Activated T-cell treated with anti-CD3 and anti-CD28 coated beads, Interleukin-2, amount 50 U/mL, for 4 hours (primary cell): ENCODE measurements at places on chromosomes 11 and 22.

GRCh38 chr11:102144357-102145355 is 34.4 kb downstream of the YAP1 start:
- DNase-seq, result no peak

- no peak for DNase-seq
These were observed 12.6 kb upstream of the EIF3M start for GRCh38 chr11:32571039-32571438.

DNA sequence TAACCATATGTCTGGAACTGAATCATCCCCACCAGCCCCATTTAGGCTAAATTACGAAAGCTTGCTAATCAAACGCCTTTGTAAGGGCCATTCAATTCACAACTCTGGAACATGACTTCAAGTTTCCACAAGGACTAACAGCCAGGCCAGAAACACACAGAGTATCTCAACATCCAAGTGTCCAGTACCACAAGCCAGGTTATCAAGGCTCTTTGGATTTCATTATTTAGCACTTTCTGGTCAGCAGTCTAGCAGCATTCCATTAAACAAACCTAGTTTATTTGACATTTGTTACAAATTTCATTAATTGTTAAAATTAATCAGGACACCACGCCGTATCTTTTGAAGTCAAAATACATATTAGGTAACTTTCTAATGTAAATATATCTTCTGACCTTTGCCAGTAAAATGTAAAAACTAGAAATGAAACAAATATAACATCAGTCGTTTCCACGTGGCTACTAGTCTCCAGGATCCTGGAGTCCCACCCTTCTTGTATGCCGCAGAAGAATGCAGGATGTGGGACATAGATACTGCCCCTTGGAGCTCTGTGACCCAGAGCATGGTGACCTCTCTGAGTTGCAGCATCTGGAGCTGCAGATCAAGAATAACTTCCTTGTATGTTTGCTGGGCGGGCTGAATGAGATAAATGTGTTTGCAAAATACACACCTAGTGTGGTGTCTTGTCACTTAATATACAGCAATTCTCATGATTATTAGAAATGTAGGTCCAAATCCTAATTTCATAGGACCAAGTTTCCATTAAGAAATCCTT is 64.7 kb downstream of the MPPED2 start:
- no peak for DNase-seq

GRCh38 chr22:35312198-35313059 is 12.7 kb downstream of the TOM1 start:
- no peak for DNase-seq

DNA sequence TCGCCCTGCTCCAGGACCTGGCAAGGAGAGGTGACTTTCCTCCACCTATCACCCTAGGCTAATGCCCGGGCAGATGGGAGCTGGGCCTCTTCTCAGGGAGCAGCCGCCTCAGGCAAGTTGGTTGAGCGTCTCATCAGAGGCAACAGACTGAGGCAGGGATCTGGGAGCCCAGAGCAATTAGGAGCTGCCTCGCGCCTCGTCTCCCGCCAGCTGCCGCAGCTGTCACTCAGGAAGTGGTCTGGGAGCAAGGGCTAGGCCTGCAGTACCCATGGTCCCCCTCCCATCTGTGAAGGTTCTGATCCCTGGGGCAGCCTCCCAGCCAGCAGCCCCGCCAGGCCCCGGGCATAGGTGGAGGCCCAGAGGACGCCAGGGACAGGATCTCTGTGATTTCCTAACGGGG is 4.6 kb upstream of the CABP7 start:
- no peak for DNase-seq

DNA sequence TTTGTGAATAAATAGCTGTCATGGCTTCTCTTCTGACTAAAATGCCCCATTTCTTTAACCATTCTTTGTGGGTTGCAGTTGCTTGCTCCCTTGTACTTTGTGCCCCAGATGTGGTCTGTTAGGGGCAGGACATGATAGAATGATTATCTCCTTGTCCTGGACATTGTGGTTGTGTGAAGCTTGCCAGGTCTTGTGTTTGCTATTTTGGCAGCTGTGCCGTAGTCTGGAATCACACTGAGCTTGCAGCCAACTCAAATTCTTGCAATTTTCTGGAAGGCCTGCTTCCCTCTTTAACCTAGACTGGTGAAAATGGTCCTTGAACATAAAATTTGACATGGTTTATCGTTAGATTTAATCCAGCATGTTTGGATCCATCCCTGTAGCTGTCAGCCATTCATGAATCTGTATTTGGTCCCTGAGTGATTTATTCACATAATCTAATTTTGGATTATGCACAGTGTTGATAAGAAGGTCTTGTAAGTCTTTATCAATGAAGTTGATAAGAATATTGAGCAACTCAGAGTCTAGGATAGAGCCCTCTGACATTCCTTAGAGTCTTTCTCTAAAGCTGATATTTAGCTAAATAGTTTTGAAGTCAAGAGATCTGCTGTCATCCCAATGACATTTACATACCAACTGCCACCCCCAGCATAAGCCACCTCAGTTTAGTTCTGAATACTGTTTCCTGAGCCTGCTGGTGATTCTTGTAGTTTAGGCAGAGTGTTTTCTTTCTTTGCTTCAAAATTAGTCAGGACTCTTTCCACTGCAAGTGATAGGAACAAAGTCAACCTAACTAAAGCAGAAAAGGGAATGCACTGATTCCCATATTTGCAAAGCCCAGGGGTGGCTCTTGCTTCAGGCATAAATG is 9.8 kb downstream of the SPON1 start:
- DNase-seq, result no peak

- no peak for DNase-seq
These were observed 3.1 kb downstream of the MAML2 start for GRCh38 chr11:96339706-96340554.

DNA sequence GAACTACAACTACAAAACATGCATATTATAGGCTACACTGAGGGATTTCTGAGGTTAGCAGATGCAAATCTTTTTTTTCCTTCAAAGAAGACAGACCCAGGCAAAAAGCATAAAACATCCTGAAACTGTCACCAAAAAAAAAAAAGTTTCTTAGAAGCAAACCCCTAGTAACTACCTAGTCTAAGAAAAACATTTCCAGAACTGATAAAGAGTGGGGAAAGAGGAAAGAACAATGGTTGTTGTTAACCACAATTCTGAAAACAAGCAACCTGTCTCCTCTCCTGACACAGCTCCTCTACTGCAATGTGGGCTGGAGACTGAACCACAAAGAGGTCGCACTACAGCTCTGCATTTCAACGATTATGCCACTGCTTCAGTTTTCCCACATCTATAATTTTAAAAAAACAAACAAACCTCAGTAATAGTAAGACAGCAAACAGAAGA is 15.0 kb downstream of the DENND5A start:
- no peak for DNase-seq

- DNase-seq, result no peak
These were observed 6.8 kb downstream of the KRTAP5-9 start for GRCh38 chr11:71554996-71555395.

DNA sequence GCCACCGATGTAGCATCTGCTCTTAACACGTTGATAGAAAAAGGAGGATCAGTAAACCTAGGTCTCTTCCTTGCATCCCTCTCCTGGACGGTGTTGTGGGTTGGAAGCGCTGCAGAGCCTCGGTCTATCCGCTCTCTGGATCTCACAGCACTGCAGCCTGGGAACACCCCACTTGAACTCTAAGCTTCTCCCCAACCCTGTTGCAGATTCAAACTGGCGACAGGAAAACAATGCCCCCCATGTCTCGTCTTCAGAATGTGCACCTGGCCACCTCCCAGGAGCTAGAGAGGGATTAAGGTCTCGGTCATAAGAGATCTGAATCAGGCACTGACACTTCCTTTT is 454 bp downstream of the TMEM218 start:
- DNase-seq, result no peak

DNA sequence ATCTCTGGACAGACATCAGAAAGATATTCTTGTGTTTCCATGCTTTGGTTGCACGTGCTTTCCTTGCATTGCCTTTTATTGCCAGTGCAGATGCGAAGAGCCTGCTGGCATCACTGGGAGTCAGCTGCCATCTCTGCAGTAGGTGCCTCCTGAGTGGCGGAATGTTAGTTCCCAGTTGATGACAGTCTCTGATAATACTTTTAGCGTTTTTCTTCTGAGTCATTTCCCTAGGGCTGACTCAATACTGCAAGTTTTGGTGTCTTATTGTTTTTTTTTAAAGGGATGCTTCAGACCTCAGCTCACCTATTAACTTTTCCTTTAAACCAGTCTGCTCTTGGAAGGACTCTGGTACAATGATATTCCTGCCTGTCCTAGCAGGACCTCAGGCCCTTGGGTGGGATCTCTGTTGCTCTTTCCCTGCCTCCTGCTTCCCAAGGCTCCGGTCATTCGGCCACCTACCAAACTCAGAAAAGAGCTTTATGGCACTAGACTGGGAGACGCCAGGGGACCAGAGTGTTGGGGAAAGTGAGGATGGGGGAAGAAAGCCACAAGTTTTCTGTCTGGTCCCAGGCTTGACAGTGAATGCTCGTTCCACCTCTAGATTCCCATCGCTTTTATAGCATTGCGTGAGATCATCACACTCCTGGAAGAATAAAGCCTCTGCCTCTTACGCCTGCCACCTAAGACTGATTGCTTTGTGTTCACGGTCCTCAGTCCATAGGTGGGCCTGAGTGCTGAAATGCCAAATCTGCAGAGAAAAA is 308.7 kb downstream of the DDX10 start:
- no peak for DNase-seq

GRCh38 chr11:45290586-45290985 is 4.4 kb upstream of the SYT13 start:
- DNase-seq, result no peak

- DNase-seq, result no peak
These were observed 933 bp downstream of the BRSK2 start for GRCh38 chr11:1390569-1391164.

DNA sequence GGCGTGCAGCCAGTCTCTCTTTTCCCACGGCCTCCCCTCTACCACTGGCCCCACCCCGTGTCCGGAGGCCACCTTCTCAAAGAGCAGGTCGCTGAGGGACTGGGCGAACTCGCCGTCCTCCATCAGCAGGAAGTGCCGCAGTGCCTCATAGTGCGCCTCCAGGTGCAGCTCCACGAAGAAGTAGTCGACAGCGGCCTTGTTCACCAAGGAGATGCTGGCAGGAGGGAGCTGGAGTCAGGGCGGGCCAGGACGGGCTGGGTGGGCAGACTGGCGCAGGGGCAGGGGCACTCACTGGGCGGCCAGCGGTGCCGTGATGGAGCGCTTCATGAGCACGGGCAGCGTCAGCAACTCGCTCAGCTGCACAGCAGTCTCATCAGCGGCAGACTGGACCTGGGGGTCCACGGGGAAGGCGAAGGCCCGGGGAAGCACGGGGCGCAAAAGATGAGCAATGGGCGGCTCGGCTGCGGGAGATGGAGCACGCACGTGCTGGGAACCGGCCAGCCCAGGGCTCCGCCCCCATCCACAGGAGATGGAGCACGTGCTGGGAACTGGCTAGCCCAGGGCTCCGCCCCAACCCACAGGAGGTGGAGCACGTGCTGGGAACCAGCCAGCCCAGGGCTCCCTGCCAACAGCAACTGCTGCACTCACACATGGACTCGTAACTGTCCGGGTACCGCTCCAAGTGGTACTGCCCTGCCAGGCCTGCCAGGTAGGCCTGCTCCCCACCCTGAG is 18.4 kb downstream of the SELENOO start:
- no peak for DNase-seq

GRCh38 chr22:36767035-36767775 is 8.7 kb downstream of the IFT27 start:
- DNase-seq, result peak; percentile 2
